ENCODE measurements at places on chromosomes 2 and 18.

DNA sequence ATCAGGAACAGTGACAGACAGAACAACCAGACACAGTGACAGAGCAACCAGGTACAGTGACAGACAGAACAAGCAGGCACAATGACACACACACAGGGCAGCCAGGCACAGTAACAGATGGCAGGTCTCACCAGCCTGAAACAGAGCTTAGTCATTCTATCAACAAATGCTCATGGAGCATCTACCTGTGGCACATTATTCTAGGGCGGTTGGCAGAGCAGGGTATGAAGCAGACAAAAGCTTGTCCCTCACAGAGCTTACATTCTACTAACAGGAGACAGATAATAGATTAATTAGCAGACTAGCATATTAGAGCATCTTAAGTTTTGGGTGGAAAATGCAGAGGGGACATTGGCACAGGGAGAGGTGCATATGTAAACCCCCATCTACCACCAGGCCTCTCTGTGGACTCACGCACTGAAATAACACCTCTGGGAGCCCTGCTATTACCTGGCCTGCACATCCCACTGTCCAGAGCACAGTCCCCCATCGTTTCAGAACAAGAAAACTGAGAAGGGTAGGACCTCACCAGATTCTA is 64.1 kb upstream of the RAB6C start:
- DNase-seq = no peak

- DNase-seq = no peak
These were observed at the start of gene CTLA4 for GRCh38 chr2:203867561-203868200. Gene CTLA4 (plus strand): TSS chr2:203867771. CDS start chr2:203867943, 172 bp downstream.

DNA sequence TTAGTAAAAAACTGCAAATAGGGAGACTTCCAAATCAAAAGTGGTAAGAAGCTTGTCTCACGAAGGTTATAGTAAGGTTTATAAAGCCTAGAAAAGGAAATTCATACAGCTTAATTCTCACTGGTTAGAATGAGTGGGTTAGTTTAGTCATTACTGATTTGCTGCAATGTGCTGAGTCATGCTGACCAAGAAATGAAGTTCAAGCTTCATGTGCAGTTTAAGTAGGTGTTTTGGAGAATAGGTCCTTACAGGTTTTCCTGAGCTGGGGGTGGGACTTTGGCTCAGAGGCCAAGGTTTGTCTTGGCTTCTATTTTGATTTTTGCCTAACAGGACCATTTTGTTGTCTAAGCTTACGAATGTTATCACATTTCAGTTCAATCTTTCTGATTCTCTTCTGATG is 15.1 kb downstream of the CLIP4 start:
- DNase-seq = peak; percentile 68

GRCh38 chr2:177731384-177731783 is 338.8 kb downstream of the AGPS start:
- no peak for DNase-seq

DNA sequence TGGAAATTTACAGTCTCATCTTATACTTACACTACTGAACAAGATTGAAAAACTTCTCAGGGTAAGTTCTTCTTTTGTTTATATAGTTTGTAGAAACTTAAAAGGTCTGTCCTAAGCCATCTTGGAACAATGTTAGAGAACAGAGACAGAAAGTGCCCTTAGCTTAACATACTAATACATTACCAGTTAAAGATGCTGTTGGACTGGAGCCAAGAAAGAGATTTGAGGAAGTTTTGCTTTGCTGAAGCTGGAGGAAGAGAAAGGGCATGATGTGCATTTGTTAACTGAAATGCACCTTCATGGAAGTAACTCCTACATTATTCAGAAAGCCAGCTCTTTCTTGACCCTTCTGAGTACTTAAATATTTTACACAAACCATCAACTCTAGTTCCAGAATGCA is 66.5 kb upstream of the TNFRSF11A start:
- peak; percentile 75 for DNase-seq

DNA sequence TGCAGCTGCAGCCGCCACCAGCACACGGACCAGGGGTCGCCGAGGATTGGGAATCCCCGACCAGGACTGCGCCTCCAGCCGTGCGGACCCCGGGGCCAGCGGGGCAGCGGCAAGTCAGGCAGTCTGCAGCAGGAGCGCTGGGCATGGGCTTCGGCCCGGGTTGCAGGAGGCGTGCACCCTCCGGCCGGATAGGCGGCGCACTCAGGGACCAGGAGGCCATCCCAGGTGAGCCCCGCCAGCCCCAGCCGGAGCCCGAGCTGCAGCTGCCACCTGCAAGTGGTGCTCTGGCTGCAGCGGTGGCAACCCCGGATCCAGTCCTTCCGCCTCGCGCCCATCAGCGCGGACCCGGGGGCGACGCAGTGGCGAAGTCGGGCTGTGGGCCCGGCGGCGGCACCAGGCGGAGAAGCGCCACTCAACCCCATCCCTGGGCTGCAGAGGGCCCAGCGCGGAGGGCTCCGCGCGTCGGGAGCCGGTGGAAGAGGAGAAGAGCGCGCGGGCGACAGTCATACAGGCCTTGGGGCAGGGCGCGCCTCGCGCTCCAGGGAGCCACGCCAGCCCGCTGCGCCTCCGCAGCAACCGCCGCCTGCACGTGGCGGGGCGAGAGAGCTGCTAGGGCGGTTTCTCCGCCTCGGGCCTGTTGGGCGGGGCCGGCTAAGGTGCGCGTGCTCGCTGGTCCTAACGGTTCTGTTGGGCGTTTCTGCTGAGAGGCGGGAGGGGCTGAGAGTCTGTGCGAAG is 73.8 kb downstream of the RPIA start:
- no peak for DNase-seq

- no peak for DNase-seq
These were observed 140.8 kb downstream of the TTN start for GRCh38 chr2:178666458-178666857.

GRCh38 chr18:67961701-67962440 is 445.4 kb upstream of the DSEL start:
- DNase-seq = no peak

- no peak for DNase-seq
These were observed 507.6 kb upstream of the TNP1 start for GRCh38 chr2:217367464-217367863.

- no peak for DNase-seq
These were observed 136.2 kb downstream of the NFATC1 start for GRCh38 chr18:79531926-79532312.

GRCh38 chr2:204277226-204277625 is 268.0 kb upstream of the PARD3B start:
- DNase-seq = no peak

- no peak for DNase-seq
These were observed 12.5 kb downstream of the PASK start for GRCh38 chr2:241136661-241137260.

- DNase-seq = peak; percentile 54
These were observed 8.5 kb upstream of the SPATA3 start for GRCh38 chr2:230987137-230988020.

GRCh38 chr2:134504586-134505336 is 214.0 kb downstream of the TMEM163 start:
- no peak for DNase-seq

DNA sequence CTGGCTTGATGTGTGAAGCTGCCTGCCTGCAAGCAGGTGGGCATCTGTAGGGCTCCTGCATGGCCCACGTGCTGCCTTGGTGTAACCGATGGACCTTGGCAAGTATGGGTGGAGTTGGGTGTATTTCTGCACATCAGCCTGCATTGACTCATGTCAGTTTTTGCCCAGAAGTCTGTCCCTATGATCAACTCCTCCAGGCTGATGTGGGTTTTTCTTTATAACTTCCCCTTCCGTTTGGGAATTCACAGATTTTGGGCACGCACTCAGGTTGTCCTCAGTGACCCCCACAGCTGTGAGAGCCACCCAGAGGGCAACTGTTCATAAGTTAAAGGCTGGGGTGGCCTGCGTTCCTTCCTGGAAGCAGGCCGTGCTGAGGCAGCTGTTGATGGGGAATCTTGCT is 123.3 kb downstream of the NCK2 start:
- DNase-seq = peak; percentile 81

GRCh38 chr2:215442401-215442787 is 6.5 kb upstream of the FN1 start:
- no peak for DNase-seq

DNA sequence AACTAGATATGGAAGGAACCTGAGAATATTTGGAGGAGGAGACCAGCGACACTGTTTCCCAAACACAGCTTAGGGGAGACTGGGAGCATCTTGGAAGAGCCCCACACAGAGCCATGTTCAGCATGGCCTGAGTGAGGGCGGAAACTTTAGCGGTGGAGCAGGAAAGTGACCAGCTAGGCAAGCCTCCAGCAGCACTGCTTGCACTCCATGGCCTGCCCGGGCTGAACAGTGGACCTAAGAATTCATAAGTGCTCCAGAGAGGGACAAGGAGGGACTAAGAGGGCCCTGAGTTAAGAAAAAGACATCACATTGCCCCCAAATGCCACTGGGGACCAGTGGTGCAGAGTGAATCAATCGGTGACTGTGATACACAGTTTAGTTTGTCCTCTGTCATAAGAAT is 566.4 kb downstream of the TNS1 start:
- no peak for DNase-seq

DNA sequence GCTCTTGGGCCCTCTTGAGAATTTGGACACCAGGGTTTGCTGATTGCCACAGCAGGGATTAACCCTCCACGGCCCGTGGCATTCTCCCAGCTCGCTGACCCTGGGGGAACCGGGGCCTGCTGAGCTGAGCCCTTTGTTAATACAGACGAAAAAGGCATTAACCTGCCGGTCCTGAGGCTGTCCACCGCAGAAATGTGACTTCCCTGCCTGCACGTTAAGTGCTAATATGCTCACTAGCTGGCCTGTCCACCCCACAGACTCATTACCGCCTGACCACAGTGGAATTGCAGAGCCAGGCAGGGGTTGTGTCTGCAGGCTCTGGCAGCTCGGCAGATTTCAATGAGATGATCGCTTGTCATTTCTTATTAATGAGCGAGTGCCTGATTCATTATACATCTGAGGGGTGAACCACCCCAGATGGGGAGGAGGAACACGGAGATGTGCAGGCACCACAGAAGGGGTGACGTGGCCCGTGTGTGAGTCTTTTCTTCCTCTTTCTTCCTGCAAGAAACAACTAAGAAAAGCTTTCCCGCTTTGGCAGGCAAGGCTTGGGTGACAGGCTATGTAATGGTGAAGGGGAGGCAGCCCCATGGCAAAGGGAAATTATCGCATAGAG is 126.0 kb downstream of the GLI2 start:
- DNase-seq = no peak
